ENCODE measurements at places on chromosomes 3 and 15. TPM values are rescaled to one million over a fixed set of nuclear protein-coding genes. Genes with fewer than 3 reads are reported as not detected.

DNA sequence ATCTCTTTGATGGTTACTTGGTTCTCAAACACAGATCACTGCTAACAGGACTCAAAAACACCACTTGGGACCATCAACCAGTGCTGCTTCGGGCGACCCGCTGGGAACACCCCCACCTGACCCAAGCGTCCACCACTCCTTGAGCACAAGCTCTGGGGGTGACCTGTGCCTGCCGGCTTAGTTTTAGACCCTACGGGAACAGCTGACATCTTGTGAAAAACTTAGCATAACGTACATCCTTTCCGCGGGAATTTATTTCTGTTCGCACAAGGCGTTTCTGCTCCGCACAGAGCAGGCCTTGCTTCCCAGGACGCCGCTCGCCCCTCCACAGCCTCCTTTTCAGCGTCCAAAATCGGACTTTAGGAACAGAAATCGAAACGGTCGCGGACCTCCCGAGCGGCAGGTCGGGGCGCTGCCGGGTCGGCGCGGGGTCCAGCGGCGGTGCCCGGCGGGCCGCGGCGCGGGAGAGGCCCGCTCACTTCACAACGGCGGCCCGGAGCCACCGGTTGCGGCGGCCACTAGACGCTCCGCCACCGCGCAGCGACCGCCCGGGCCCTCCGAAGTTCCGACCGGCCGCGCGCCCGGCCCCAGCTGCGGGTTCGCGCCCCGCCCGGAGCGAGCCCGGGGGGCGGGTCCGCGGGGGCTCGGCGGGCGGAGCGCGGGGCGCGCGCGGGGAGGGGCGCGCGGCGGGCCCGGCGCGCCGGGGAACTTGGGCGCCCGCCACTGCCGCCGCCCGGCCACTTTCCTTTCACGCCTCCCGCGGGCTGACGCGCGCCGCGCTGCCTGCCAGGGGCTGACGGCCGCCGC is 959 bp downstream of the SFMBT1 start:
- no peak for DNase-seq

DNA sequence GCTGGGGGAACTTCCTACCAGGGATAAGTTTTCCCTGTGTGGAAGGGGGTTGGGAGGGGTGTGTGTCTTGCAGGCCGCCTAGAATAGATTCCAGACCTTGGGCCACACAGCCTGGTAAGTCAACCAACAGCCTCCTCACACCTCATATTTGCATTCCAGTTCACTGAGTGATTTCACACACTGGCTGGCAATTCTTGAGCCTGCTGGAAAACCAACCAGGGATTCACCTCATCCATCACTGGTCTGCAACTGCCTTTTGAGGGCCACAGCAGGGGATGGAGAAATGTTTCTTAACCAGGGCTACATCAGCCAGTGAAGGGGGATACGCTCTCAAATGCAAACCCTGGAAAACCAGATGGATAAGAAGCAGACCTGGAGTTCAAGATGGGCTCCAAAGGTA is 2.0 kb downstream of the FSTL1 start:
- peak; percentile 46 for DNase-seq

- DNase-seq: no peak
Measured at GRCh38 chr3:117486719-117487716, 777.4 kb downstream of the TUSC7 start.

DNA sequence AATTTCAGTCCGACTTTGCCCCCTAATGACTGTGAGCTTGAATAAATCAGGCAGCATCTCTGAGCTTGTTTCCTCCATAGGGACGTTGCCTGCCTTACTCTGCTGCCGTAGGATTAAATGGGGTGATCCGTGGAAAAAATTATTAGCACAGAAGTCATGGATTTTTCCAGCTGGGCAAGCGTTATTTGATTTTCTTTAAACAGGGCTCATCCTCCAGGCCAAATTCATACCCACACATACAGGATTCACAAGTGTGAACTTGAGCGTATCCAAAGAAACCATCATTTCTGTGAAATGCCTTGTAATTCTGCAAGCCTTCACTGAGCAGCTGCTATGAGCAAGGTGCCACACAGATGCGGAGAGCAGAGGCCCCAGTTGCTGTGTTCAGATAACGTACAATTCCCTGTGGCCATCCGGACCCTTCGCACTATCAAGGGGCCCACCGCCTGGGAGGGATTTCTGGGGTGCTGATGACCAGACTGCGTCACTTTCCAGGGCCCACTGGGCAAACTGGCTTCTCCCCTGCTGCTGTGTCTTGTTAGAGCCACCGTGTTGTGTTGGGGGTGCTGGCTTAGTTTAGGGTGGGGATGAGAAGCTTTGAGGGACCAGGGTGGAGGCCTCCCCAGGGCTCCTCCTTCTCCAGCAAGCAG is 61.4 kb downstream of the MGLL start:
- DNase-seq: no peak

GRCh38 chr15:101129851-101130380 is 121.9 kb downstream of the CHSY1 start:
- no peak for DNase-seq

DNA sequence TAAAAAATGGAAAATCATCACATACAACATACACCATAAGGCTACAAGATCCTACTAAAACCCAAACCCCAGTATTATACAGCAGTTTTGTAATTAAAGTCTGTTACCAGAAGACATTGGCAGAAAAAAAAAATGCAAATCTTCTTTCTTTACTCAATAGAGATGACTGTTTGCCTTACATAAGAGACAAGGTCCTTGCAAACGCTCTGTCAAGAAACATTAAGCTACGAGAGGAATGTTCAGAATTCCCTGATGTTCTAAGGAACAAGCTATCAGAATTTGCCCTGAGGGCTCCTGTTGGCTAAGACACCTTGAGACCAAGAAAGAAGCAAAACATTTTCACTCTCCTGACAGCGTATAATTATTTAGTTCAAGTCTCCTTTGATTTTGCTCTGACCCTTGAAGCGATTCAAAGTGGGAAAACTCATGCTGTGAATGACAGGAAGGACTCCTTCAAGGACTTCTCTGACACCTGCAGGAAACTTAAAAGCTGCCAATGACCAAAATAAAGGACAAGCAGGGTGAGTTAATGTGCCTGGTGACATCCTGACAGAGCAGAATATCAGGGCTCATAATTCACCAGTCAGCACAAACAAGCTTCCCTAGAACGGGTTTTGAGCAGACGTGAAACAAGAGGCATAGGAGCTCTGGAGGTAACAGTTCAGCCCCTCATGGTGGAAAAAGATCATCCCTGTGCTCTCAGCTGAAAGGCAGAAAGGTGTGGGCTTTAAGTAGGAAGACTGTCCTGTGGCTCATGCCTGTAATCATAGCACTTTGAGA is 2.5 kb downstream of the SCAMP2 start:
- DNase-seq: no peak

GRCh38 chr3:150227839-150228238 is 180.3 kb upstream of the TSC22D2 start:
- no peak for DNase-seq

DNA sequence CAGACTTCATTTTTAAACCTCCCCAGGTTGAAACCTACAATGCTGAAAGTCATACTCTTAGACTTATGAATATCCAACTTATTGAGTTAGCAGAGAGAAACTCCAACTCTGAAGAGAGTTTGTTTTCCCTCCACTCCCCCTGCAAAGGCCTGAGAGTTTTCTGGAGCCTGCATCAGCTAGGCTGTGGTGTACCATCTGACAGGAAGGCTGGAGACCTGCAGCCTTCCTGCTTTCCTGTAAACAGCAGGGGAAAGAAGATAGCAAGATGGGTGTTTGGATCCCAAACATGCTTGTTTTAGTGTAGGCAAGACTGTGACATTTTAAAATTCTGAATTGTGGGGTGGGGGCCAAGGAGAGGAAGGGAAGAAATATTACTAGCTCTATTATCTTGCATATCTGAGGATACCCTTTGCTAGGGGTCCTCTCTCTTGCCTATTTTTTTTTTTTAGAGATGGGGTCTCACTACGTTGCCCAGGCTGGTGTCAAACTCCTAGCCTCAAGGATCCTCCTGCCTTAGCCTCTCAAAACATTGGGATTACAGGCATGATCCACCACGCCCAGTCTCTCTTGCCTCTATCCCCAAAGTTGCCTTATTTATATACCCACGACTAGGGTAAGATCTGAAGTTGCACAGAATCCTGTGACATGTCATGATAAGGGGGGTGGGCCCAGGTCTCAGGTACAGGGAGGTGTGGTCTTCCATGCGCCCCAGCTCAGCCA is 51.0 kb upstream of the USP3 start:
- DNase-seq: no peak

DNA sequence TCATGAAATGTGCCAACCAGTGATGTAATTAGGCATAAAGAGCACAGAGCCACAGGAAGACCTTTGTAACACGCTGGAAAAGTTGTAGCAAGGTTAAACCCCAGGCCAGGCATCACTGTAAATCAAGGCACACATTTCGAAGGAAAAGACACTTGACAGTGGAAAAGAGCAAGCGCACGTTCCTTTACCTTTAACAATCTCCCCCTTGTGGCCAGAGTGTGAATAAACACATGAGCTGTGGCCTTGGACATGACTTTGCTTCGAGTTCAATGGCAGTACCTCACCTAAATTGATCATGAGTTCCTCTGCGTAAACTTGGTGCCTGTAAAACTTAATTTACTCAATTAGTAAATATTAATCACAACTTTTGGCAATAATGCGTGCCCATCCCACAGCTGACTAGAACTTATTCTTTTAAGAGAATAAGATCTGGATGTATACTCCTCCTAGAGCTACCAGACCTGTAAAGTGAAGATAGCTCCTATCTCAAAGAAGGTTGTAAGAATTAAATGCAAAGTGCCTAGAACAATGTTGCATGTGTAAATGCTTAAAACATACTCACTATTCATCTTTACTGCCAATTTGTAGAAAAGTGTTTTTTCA is 757.0 kb upstream of the NECTIN3 start:
- DNase-seq: no peak

- DNase-seq: no peak
Measured at GRCh38 chr15:98003518-98003917, 43.0 kb downstream of the ARRDC4 start.

GRCh38 chr15:89150287-89150686 is 62.0 kb downstream of the ABHD2 start:
- no peak for DNase-seq

DNA sequence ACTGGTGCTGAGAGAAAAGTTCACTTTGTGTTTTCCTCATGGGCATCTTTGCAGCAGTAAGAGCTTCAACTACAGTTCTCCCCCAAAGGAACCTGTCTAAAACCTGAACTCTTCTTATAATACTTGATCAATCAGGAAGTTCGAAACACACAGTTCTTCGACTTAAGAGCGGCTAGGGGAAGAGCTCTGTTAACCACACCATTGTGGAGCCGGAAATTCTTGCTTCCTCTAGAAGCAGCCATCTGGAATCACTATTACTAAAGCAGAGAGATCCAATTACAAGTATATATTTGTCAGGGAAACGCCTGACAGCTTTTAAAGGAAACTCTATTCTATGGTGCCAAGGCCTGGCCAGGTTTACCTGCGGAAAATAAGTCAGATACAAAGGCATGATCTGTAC is 337.3 kb upstream of the CBLB start:
- no peak for DNase-seq

- no peak for DNase-seq
Measured at GRCh38 chr3:8324747-8325146, 176.9 kb upstream of the LMCD1 start.

DNA sequence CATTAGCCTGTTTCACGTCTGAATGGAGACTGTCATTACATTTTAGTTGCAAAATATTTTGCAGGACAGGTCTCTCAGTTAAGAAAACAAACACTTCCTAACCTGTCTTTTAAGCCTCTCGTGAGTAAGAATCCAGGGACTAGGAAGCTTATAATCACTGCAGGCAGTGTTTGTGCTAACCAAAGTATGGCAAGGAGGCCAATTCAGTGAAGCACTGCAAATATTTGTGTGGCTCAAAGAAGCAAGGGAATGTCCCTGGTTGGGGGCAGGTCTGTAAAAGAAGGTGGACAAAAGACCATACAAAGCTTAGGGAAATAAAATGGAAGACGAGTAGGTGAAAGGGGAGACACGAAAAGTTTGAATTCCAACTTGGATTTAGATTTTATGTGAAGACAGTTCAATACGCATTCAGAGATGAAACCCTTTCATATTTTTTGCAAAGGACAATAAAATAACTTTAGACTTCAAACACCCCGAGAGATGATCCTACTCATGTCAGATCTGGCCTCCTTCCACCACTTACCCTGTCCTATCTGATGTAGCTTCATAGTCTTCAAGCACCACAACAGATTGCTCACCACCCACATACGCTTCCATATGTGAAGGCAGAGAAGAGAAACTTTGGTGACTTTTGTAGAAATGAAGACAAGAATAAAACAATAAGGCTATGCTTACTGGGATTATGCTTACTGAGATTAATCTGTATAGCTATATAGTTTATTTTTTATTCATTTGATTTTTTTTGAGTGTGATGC is 240.9 kb downstream of the TUSC7 start:
- no peak for DNase-seq

PCLAF gene
- polyA plus RNA-seq: 127 TPM

- DNase-seq: no peak
Measured at GRCh38 chr3:142586803-142587406, 8.4 kb upstream of the ATR start.

DNA sequence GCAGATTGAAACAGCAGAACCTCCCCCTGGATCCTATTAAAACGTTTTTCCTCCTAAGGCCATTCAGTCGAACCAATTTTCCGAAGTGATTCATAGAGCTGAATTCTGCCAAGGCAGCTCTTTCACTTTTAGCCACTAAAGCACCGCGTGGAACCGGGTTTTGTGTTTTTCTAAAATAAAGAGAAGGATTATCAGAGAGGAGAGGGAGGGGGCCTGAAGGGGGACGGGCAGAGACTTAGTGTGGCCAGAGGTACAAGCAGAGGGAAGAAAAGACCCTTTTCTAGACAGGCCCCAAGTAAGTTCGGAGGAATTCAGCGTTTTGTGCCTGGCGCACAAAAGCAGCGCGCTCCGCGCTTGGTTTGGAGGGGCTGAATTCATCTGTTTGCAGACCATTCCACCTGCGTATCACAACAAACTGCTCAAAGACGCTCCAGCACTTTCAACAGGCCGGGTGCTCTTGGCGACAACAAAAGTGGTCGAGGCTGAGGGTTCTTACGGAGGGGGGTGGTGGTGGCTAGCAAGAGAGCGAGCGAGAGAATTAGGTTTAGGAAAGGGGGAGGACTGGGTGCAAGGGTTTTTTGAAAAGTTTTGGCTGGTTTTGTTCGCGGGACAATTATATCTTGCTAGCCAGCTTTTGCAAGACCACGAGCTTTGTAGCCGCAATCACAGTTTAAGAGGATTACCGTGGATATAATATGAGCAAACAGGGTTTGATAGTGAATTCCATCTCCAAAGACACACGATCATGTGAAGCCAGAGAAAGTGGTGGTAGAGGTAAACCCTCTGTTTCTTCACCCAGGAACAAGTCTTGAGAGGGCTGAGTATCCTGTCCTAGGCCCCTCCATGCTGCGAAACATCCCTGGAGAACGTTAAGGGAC is 1.2 kb upstream of the FEZF2 start:
- DNase-seq: no peak

GRCh38 chr3:61828880-61829721 is 267.7 kb downstream of the PTPRG start:
- no peak for DNase-seq

DNA sequence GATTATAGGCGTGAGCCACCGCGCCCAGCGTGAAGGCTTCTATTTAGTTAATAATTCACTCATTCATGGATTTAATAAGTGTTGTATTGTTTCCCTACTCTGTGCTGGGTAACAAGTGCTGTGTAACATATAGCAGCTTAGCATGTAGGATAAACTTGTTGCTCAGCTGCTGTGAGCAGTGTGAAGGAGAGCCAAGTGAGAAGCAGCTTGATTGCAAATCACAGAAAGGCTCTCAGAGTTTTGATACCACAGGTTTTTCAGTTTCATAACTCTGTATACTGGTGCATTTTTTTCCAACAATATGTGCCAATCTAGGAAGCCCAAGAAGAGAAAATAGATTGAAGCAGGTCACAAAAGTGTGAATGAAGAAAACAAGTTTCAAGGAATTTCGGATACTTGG is 48.4 kb downstream of the AGTR1 start:
- DNase-seq: no peak

SSUH2 gene
- polyA plus RNA-seq: 0.25 TPM

LRRC34 gene
- 1.6 TPM for polyA plus RNA-seq
